ENCODE measurements at places on chromosomes 13 and 19.

DNA sequence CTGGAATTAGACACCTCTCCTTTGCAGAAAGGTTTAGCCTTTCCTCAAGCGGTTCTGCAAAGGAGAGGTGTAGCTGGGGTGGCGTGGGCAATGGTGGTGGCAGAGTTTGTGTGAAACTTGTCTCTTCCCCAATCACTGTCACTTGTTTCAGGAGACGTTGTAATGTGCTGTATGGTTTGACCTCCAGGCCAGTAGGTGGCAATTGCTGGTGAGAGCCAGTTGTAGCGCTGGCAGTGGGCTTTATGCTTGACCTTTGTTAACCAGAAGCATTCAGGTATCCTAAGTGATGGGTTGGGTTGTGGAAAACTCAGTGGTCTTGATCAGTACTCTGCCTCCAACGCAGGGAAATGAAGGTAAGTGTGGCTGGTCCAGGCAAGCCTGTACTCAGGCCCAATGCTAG lies 12.7 kb upstream of the LILRA5 start:
- no peak for DNase-seq

DNA sequence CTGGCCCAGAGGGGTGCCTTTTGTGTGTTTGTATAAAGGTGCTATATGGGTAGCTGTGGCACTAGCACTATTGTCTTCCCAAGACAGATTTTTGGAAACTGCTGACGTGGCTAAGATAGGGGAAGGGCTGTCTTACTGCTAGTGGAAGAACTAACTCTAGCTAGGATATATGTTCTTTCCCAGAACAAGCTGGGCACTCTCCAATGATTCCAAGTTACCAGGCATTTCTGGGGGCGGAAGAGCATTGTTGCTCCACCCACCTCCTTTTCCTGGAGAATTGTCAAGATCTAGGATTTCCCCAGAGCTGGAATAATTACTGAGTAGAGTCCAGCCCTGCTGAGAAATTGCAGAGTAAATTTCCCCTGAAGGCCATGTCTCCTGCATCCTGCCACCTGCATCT lies 408.3 kb downstream of the KLF5 start:
- DNase-seq, result no peak

GRCh38 chr13:107141767-107142166 lies 573.8 kb upstream of the ARGLU1 start:
- DNase-seq, result no peak

GRCh38 chr19:16185768-16186123 lies 536 bp downstream of the FAM32A start:
- no peak for DNase-seq
